ENCODE measurements at places on chromosomes 6 and 20.

DNA sequence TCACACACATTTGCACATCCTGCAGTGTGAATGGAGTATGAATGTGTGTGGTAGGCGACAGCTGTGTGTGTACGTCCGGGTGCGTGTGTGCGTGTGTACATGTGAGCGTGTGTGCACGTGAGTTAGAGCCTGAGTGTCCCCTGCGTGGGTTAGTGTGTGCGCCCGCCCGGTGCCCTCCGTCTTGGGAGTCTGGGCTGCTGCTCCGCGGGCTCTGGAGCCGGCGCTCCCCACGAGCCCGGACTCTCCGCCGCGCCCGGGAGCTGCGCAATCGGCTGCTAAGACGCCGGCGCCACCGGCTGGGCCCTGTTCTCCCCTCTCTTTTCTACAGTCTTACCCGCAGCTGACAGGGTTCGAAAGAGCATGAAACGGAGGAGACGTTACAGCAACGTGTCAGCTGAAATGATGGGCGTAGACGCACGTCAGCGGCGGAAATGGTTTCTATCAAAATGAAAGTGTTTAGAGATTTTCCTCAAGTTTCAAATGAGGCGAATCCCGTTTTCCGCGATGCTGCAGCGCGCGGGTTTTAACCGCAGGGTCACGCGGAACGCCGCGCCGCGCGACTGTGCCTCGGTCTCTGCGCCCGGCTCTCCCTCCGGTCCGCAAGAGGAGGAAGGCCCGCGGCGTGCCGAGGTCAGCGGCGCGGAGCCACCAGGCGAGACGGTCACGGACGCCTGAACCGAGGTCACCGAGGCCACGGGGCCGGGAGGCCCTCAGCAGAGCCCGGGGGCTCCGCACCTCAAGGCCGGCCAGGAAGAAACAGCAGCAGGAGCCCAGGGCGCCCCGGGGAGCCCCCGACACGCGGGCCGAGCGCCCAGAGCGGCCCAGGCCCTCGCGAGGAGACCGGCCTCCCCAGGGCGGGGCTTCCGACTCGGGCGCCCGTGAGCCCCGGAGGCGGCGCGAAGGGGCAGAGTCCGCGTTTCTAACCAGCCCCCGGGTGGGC is 95.3 kb upstream of the BHLHE23 start:
- no peak for DNase-seq

DNA sequence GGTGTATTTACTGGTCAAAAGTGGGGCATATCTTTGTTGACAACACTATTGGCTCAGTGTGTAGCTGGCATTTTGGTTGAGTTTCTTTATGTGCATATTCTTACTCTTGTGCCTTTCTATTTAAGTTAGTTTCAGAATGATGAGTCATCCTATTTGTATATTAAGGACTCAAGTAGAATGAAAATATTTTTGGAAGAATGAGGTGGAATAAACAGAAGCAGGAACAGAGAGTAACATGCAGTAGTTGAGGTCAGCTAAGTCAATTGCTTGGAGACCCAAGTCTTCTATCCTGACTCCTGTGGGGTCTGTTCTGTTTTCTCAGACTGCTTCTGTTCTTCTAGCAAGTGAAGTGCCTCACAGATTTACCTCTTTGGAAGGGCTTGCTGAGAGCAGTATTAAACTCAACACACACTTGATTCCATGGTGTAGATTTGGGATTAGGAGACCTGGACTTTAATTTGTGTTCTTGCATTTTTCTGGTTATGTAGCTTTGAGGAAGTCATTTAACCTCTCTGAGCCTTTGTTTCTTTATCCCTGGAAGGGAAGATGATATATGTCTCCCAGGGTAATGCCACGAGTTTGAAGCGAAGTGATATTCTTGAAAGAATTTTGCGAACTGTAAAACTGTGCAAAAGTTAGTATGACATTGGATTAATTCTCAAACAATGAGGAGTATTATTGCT is 324.3 kb downstream of the QKI start:
- DNase-seq = no peak

DNA sequence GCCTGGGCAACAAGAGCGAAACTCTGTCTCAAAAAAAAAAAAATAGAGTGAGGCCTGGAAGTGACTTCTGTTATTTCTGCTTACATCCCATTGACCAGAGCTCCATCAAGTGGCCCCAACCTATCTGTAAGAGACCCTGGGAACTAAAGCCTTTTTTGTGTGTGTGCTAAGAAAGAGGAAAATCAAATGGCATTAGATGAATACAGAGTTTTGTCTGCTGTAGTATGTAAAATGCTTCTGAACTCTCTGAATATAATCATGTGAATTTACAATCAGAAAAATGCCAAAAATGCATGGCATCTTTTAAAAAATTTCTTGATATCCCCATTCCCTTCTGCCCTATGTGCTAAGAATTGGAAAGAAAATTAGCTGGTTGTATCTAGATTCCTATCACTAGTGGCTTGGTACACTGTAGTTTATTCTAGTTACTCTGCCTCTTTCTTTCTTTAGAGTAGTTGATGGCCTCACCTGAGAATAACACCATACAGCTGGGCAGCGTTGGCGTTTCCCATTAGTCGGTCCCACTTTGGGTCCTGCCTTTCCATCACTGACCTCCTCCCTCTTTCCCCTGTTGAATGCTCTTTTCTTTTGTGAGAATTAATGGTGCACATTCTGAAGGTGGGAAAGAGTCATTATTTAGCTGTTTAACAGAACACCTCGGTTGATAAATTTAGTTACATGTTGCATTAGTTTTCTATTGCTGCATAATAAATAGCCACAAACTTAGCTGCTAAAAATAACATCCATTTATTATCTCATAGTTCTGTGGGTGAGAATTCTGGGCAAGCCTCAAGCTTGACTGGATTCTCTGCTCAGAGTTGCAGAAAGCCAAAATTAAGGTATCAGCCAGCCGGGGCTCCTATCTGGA is 38.2 kb downstream of the SAMD5 start:
- DNase-seq = no peak

DNA sequence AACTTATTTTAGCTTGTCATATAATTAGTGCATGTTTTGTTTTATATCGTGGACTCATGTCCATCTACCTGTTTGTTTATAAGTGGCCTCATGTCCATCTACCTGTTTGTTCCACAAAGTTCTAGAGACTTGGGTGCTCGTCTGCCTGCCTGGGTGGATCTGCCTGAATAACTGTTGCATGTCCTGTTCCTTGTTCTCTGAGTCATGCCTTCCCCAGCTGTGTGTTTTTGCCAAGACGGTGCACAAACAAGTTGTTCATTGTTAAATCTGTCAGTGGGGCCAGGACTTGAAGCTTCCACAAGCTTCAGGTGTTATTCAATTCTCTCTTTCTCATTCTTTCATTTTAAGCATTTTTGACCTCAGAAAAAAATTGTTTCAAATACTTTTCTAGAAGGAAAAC is 358.0 kb upstream of the CITED2 start:
- no peak for DNase-seq

GRCh38 chr20:50817776-50818172 is 22.9 kb downstream of the BCAS4 start:
- no peak for DNase-seq

DNA sequence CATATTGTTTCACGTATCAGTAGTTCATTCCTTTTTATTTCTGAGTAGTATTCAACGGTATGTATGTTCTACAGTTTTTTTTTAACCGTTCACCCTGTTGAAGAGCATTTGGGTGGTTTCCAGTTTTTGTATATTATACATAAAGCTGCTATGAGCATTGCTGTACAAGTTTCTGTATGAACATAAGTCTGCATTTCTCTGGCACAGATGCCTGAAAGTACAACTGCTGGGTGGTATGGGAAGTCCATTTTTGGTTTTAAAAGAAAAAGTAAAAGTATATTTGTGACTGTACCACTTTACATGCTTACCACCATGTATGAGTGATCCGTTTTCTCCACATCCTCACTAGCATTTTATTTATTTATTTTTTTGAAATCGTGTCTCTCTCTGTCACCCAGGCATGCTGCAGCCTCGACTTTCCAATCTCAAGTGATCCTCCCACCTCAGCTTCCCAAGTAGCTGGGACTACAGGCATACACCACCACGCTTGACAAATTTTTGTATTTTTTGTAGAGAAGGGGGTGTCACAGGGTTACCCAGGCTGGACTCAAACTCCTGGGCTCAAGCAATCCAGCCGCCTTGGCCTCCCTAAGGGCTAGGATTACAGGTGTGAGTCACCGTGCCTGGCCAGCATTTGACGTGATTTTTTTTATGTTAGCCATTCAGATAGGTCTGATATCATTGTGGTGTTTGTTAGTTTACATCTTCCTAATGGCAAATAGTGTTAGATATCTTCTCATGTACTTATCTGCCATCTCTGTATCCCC is 11.0 kb upstream of the SIM1 start:
- DNase-seq = no peak

GRCh38 chr6:148218542-148219258 is 123.9 kb upstream of the SASH1 start:
- DNase-seq = no peak

GRCh38 chr6:38973178-38974057 is 75.2 kb upstream of the GLP1R start:
- DNase-seq = peak; percentile 48

GRCh38 chr6:27669295-27669623 is 196.4 kb upstream of the ZNF184 start:
- DNase-seq = peak; percentile 50

- DNase-seq = no peak
Measured at GRCh38 chr6:129146902-129147301, 264.0 kb downstream of the LAMA2 start.

- no peak for DNase-seq
Measured at GRCh38 chr6:162963861-162964260, 236.1 kb downstream of the PACRG start.

- no peak for DNase-seq
Measured at GRCh38 chr6:137095093-137095492, 50.3 kb upstream of the IL20RA start.

GRCh38 chr6:128162423-128162822 is 261.6 kb upstream of the THEMIS start:
- no peak for DNase-seq

GRCh38 chr6:70857387-70858077 is 99.3 kb downstream of the B3GAT2 start:
- DNase-seq = no peak

- no peak for DNase-seq
Measured at GRCh38 chr6:129842137-129842536, 19.0 kb downstream of the TMEM244 start.

DNA sequence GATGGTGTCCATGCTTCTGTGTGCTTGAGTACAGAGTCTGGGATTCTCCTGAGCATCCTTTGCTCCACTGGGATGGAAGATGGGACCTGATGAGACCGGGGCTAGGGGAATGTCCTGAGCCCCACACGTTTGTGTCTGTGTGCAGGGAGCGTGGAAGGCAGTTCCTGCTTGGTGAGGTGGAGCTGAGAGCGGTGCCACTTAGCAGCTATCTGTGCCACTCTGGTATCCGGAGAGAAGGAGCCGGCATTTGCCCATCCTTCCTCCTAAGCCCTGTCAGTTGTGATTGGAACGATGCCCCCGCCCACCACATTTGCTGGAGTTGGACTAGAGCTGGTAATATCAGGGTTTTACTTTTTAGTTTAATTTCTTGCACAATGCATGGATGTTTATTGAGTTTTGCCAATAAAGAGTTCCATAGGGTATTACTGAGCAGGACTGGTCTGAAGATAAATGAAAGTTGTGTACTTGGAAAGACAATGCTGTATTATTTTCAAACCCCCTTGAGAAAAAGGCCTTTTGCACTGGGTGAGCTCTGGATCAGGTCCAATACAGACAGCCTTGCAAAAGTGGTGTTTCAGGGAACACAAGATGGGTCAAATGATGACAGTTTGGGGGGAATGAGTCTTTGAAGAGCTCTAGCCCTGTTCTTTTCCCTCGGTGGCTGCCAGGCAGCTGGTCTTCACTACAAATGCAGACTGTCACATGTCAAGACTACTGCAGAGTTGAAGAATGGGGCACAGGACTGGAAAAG is 130.8 kb downstream of the SYCP2 start:
- DNase-seq = no peak

- peak; percentile 72 for DNase-seq
Measured at GRCh38 chr6:56914798-56915658, 39.9 kb upstream of the BEND6 start.

DNA sequence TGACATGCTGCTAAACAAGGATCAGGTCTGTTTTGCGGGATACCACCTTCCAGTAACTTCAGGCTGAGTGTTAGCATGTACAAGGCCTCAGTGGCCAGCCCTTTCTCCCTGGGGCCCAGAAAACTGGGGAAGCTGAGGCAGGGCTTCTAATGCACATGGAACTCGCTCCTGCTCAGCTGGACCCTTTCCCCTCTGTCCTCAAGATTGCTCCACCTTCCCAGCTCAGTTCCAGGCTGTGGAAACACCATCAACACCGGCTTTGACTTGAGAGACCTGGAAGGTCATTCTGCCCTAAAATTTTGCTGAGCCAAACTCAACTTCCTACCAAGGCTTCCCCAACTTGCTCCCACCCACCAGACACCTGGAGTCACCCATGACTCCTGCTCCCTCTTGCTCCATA is 4.2 kb upstream of the BLCAP start:
- DNase-seq = no peak

- DNase-seq = no peak
Measured at GRCh38 chr6:90049295-90049694, 155.0 kb downstream of the GJA10 start.

DNA sequence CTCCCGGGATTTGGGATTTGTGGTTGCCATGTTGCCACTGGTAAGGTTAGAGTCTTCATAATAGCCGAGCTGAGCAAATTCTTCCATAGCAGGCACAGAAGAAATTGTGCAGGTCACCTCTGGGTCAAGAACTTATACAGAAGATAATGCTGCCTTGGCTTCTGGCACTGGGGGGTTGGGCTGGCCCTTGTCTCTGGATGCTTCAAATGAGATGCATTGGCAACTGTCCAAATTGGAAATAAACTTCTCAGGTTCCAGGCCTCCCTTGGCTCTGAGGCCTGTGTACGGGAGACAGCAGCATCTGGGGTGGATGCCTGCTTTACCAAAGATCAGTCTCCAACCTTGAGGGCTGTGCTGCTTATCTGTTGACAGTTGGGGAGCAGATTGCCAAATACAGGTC is 26.2 kb downstream of the MYO6 start:
- DNase-seq = peak; percentile 88

- DNase-seq = no peak
Measured at GRCh38 chr20:50762435-50763220, 31.2 kb downstream of the PARD6B start.

DNA sequence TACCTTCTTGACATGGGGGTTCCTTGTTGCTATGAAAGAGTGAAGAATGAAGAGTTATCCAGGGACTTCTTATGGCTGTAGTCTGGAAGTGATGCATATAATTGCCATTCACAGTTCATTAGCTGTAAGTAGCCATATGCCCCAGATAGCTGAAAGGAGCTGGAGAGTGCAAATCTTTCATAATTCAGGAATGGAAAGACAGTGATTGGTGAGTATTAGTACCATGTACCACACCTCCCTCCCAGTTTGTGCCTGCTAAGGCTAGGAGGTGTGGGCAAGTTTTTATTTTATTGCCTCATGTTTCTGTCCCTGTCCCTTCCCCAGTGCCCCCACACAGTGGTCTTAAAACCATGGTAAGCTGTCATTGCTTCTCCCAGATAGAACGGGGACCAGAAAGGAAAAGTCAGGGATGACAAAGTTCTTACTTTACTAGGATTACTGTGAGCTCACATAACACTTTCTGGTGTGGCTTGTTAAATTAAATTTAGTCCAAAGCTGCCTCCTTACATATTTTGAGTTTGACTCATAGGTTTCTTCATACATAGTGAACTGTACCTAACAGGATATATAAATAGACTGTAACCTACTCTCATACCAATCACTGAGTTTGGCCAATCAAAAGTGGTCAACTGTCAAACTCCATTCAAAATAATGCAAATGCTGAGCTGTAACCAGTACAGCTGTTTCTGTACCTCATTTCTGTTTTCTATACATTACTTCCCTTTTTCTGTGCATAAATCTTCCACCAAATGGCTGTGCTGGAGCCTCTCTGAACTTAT is 119.4 kb downstream of the RFPL4B start:
- DNase-seq = peak; percentile 12

Data from DMS 273 treated with DMSO at 0.1 percent for 48 hours (cell line).